Fibroblast of skin of right biceps (primary cell): ENCODE measurements at places on chromosomes 11 and 22.

GRCh38 chr11:61855939-61856680, 28.0 kb downstream of the FADS2 start:
- no peak for DNase-seq

GRCh38 chr22:49237703-49238102, 590.0 kb downstream of the BRD1 start:
- DNase-seq, result no peak

- no peak for DNase-seq
These were observed 1.4 kb downstream of the NUDT22 start for GRCh38 chr11:64227405-64227956.

DNA sequence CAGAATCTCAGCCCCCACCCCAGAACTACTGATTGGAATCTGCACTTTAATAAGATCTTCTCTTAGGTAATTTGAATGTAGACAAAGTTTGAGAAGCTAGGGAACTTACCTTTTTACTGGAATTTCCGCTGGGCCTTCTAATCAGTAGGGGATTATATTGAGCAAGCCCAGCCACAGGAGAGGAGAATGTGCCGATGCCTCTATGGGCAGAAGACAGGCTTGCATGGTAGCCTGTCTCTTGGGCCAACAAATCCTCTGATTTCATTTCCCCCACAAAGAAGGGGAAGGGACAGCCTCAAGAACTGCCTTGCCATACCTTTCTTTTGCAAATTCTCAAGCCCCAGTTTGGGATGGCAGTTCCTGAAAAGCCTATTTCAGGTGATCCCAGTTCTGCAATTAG, 163.4 kb upstream of the BDNF start:
- no peak for DNase-seq

DNA sequence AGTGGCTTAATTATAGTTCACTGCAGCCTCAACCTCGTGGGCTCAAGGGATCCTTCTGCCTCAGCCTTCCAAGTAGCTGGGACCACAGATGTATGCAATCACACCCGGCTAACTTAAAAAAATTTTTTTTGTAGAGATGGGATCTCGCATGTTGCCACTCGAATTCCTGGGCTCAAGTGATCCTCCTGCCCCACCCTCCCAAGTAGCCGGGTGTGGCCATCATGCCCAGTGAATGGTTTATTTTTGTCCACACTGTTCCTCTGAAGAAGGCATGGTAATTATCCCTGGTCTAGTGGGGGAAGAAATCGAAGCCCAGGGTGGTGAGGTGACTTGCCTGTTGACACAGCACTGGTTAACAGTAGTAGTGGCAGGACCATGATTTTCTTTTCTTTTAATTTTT, 1.9 kb downstream of the SAC3D1 start:
- no peak for DNase-seq

DNA sequence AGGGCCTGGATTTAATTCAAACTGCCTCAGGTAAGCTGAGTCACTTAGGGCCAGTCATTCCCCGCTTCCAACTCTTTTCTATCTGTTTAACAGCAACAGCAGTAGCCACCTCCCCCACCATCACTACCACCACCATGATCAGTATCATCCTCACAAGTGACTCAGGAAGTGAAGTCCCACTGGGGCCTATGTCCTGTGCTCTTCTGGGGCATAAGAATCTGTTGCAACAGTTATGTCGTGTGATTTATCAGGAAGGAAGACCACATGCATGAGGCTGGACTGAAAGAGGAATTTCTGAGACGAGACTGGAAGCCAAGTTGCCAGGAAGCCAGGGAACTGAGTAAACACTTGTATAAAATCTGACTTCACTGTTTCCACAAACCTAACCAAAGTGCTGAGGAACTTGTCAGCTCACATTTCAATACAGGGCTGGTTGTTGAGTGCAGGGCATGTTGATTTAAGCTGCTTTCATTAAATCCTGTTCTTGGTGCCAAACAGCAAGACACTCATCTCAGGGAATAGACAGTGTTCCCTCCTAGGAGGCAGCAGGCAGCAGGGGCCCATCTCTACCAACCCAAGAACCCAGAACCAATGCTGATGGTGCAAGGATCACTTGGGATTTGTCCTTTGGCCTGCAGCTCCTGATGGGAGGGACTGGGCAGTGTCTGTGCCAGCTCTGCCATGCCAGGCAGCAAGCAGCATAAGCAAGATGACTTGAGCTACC, 226.7 kb upstream of the NARS2 start:
- peak; percentile 98 for DNase-seq

DNA sequence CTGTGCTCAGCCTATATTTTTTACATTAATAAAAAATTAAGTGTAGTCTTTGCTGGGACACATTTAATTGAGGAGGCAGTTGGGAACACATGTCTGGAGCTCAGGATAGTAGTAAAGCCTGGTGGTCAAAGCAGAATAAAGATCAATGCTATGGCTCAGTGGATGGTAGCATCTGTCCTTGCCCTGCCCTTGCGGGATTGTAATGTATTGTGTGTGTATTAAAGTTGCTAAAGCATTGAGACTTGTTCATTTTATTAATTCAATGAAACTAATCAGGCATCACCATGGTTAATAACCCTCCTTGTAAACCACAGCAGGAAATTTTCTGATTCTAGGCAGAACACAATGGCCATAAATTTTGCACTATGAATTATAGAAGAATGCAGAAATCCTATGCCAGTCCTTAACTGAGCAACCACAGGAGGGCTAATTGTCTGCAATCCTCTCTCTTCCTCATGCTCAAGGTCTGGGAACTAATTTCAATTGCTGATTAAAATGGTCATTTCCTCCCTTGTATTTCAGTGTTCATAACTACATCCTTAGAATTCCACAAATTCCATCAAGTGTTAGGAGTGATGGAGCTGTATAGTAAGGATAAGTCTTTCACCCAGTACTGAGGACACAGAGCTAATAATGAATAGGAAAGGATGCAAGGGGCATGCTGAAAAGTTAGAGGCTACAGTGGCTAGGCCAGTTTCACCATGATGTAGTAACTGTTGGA, 403.2 kb upstream of the DDI1 start:
- DNase-seq, result peak; percentile 95

GRCh38 chr11:10926801-10927211, 69.0 kb upstream of the ZBED5 start:
- peak; percentile 65 for DNase-seq

GRCh38 chr11:44831605-44832394, 105.0 kb downstream of the TSPAN18 start:
- DNase-seq, result no peak

- no peak for DNase-seq
These were observed 4.7 kb downstream of the LRRC10B start for GRCh38 chr11:61513143-61513765.

GRCh38 chr11:67664213-67664585, 10.2 kb downstream of the ALDH3B2 start:
- no peak for DNase-seq

DNA sequence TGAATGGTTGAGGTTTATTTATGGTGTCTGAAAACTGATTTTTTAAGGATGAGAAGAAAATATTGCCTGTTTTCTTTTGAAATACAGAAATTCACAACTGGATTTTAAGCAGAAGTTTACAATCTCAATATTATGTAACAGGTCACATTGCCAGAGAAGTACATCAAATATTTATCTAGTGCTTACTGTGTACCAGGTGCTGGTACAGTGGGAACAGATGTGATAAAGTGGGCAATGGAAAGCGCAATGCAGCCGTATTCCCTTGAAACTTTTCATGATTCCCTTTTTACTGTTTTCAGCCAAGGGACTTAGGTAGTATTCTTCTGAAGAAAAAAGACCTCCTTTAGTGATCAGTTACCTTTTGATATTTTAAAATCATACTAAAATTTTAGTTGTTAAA, 49.6 kb downstream of the TTC17 start:
- DNase-seq, result no peak

DNA sequence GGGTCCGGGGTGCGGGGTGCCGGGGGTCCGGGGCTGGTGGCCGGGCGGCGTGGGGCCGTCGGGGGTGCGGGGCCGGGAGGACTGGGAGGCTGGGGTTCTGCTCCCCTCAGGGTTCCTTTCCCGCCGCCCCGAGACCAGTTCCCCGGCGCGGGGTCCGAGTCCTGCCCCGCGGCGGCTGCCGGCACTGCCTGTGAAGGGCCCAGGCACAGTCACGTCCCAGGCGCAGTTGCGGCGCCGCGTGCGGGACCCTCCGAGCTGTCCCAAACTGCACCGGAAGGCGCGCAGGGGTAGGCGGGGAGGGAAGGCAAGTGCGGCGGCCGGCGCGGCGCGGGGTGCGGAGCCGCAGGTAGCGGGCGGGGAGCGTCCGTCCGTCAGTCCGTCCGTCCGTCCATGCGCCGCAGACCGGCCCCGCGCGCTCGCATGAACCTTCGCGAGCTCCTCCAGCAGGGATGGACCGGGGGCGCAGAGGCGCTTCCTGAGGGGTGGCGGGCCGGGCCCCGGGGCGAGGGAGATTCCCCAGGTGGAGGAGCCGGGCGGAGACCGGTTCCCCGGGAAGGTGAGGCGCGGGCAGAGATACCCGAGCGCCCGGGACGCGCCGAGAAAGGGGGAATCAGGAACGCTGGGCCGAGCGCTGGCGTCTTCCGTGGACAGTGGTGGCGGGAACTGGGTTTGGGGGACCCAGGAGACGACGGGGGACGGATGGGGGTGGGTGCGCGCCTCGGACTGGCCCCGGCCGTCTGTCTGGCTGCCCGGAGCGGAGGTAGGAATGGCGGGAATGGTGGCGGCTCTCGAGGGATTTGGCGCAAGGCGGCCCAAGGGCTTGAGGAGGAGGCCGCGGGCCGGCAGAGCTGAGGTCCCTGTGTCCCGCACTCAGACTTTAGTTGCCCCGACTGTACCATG, 3.1 kb upstream of the ADORA2A start:
- DNase-seq, result no peak

- DNase-seq, result no peak
These were observed 175.2 kb downstream of the NELL1 start for GRCh38 chr11:20844630-20845029.

DNA sequence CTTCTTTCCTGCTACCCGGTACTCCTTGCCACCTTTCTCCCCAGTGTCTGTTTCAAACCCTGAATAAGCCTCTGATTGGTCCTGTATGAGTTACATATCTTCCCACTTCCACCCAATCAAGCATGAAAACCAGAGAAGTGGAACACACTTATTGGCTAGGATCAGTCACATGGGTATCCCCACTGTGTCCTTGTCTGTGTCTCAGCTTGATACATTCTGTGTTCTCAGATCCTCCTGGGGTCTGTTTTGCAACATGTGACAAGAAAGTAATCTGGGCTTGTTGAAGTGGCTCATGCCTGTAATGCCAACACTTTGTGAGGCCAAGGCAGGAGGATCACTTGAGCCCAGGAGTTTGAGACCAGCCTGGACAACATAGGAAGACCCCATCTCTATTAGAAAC, 23.9 kb downstream of the MCHR1 start:
- no peak for DNase-seq

DNA sequence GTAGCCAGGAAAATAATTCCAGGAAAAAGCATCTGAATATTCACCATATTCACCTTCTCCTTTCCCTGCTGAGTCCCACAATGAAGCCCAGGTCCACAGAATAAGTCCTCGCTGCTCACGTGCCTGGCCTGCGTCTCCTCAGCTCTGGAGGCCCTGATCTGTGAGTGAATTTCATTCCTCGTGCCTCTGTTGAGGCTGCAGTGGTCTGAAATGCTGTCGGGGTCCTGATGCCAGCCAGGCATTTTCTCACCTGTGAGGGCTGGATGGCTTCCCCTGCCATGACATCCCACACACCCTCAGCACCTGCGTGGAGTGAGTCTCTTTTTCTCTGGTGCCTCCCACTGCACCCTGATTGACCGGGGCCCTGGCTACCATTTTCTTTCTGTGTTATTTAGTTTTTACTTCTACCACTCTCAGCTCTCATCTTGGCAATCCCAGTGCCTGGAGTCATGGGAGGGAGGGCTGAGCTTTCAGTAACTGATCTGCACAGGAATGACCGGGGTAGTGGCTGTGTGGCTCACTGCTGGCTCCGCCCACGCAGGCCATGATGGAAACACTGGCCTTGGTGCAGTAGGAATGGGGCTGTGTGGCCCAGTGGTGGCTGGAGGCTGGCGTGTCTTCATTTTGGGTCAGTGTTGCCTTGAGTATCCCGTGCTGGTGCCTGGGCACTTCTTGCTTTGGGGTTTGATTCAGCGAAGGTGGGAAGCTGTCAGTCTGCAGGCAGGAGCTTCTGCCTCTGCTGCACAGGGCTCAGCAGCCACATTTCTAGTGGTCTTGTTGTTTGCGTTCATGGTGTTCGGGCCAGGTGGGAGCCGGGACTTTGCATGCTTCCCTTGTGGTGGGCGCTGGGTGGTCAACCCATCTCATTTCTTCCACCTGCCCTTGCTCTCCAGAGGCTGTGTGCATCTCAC, 807.2 kb downstream of the TBC1D22A start:
- DNase-seq, result no peak

DNA sequence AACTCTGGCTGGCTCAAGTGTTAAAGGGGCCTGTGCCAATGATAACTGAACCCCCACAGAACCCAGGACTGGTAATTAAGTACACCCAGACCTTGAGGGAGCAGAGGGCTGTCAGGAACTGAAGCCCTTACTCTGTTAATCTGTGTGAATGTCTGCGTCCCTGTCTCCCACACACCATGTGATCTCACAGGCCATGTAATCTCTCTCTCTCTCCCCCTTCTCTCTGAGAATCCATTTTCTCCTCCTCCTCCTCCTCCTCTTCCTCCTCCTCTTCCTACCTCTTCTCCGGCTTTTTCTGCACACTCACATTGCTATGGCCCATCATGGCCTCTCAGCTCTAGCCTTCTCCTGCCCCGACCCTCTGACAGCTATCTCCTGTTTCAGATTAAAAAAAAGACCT, 14.6 kb upstream of the IRAG1 start:
- DNase-seq, result no peak

- DNase-seq, result no peak
These were observed 18.7 kb upstream of the MUC6 start for GRCh38 chr11:1055109-1055703.

- DNase-seq, result no peak
These were observed 249.1 kb downstream of the MIAT start for GRCh38 chr22:26906464-26906863.

- no peak for DNase-seq
These were observed 55.7 kb downstream of the BCR start for GRCh38 chr22:23236026-23236425.

- peak; percentile 65 for DNase-seq
These were observed 415.1 kb downstream of the SOX6 start for GRCh38 chr11:15941206-15941770.

GRCh38 chr22:35341090-35341874, 39.6 kb upstream of the HMOX1 start:
- no peak for DNase-seq

DNA sequence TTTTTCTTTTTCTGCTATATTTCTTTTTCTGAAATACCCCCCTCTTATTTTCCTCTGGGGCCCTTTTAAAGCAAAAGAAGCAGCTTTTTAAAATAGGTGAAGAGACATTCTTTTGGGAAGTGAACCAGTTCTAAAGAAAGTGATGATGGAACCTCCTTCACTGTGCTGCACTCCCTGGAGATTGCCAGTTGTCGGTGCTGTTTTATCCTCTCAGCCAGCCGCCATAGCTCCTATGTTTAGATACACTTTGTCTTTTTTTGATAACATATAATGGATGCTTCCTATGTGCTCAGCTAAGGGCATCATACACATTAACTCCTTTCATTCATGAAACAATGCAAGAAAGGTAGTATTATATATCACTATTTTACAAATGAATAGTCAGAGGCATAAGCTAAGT, 14.0 kb downstream of the CFAP300 start:
- DNase-seq, result no peak
